ENCODE measurements at places on chromosomes 6 and 20. TPM values are rescaled to one million over a fixed set of nuclear protein-coding genes. Genes with fewer than 3 reads are reported as not detected.

GRCh38 chr20:50246367-50247195 is 56.0 kb downstream of the CEBPB start:
- no peak overlapping the region for H3K4me3 ChIP-seq
- H3K36me3 ChIP-seq: no peaks in the 10 kb centered on the region
- H3K27ac ChIP-seq: no peak overlapping the region
- no peak for DNase-seq
- H3K27me3 ChIP-seq: no peaks in the 10 kb centered on the region

DNA sequence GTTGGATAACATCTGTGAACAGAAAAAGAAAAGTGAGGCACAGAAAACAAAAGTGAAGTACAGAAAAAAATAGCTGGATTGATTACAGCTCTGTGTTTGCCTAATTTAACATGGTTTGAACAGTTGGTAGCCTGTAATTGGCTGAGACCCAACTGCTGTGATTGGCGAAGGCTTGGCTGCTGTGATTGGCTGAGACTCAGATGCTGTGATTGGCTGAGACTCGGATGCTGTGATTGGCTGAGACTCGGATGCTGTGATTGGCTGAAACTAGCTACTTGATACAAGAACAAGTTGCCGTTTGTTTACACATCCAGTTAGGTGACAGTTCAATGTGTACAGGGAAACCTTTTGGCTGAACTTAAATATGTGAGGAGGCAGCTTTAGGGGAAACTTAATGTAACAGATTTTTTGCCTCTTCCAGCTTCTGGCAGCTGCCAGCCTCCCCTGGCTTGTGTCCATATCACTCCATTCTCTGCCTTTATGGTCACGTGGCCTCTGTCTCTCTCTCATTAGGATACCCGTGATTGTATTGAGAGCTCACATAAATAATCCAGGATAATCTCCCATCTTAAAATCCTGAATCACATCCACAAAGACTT is 223.4 kb upstream of the FOXA2 start:
- no peak overlapping the region for H3K4me3 ChIP-seq
- no peak overlapping the region for H3K27ac ChIP-seq
- no peak for DNase-seq
- peaks cover 10% of the 10 kb centered on the region for H3K27me3 ChIP-seq
- H3K4me1 ChIP-seq: no peaks in the 10 kb centered on the region

DNA sequence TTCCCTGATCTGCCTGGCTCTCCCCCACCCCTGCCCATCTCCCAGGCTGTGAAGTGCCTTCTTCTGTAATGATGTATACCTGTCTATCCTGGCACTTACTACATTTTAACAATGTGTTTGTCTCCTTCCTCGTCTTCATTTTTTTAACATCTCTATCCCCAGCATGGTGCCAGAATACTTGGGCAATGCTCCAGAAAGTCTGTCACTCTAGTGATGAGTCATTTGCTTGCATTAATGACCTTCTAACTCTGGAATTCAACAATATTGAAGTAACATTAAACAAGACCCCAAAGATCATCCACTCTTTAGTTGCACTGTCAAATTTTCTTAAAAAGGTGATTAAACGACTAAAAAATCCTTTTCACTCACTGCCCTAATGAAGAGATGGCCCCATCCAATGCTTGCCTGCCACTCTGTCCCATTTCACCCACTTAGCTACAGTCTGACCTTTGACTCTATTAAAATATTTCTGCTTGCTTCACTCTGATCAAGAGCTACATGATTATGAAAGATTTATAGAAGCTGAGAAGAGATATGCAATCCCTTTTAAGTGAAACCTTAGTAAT is 7.7 kb upstream of the KLHL31 start:
- DNase-seq: peak; percentile 49
- peaks cover 7% of the 10 kb centered on the region for H3K4me1 ChIP-seq
- H3K27ac ChIP-seq: no peak overlapping the region
- H3K4me3 ChIP-seq: no peak overlapping the region

NINL gene
- 10.2 TPM for total RNA-seq

Measured in GM23248 (cell line).